ENCODE measurements at places on chromosomes 11 and 22.

GRCh38 chr11:67441731-67442351, 1.4 kb downstream of the CORO1B start:
- no peak for DNase-seq

DNA sequence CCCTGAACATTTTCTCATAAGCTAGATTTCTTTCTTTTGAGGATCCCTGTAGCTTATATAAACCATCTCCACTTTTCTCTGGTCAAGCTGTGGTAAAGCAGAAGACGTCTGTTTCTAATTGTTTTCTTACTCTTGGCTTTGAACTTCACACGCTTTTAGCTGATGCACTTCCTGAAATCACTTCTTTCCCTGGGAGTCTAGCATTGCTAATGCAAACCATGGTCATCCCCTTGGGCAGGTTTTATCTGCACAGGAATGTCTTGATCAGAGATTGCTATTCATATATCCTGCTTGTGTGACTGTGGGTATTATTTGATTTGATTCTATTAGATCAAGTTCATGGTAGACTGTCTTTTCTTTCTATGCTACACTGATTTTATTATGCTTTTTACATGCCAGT, 199.2 kb upstream of the POU2AF2 start:
- DNase-seq = no peak

GRCh38 chr22:20228055-20228938, 39.8 kb downstream of the RTN4R start:
- DNase-seq = no peak

- no peak for DNase-seq
These were observed 11.7 kb upstream of the RDX start for GRCh38 chr11:110308071-110308470.

GRCh38 chr11:69158301-69159149, 2.8 kb downstream of the SMIM38 start:
- no peak for DNase-seq

- DNase-seq = no peak
These were observed 33.7 kb downstream of the CTTN start for GRCh38 chr11:70432065-70432464.

DNA sequence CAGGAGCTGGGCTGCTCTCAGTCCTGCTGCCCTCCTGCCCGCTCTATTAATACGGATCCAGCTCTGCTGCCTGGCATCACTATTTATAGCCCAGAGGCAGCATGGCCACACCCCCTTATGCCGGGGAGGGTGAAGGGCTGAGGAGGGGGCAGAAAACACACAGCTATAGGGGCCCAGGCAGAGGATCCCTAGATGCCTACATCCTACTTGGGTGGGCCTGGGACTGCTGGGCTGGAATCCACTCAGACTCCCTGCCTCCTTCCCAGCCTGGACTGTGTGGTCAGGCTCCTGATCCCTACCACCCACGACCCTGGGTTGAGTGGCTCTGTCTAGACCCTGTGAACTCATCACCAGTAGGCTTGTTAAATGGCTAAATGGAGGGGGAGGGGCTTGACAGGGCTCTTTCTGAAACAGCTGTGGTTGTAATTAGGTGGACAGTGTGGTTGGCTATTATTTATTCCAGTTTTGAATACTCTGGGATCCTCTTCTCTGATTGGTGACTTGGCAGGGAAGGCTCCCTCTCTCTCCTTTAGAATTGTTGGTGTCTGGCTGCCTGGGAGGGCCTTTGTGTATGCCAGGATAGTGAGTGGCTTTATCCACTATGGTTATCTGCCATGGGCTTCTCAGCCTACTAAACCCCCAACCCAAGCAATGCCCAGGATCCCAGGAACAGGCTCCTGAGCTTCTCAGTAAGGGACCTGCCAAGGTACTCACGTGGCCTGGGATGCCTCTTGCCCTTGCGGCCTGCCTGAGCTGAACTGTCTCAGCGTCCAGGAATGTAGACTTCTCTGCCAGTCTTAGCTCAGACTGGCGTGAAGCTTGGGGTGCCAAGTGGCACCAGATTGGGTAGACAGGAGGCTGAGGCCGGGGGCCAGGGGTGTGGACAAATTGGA, 15.2 kb downstream of the PHLDB1 start:
- DNase-seq = no peak

DNA sequence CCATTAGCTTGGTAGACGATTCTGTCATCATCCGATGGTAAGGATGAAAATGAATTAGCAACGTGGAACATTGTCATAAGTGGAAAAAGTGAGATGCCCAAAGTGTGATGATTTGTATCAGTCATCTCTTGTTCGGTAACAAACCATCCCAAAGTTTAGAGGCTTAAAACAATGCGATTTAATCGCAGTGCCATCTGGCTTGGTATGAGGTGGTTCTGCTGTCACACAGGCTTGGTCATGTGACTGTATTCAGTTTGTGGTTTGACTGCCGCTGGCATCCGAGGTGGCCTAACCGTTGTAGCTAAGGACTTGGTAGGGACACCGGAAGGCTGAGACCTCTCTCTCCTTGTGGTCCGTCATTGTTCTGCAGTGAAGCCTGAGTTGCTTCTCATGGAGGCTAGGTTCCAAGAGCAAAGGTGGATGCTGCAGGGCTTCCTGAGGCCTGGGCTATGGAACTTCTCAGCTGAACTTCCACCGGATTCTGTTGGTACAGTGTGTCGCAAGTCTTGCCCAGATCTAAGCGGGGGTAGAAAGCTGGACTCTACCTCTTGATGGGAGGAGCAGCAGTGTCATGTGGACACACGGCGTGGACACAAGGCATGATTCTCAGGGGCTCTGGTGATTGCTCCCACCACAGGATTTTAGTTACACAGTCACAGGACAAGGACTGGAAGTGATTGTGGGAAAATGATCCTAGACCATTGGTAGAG, 36.3 kb downstream of the BCR start:
- no peak for DNase-seq

- no peak for DNase-seq
These were observed 5.7 kb upstream of the SULT4A1 start for GRCh38 chr22:43867839-43868635.

- no peak for DNase-seq
These were observed 929.8 kb upstream of the CNTN5 start for GRCh38 chr11:98090861-98091505.

- DNase-seq = no peak
These were observed 462.9 kb downstream of the TBC1D22A start for GRCh38 chr22:47225080-47225930.

GRCh38 chr22:36227396-36227795, 11.9 kb downstream of the APOL2 start:
- no peak for DNase-seq
